ENCODE measurements at places on chromosomes 11 and 22. TPM values are rescaled to one million over a fixed set of nuclear protein-coding genes. Genes with fewer than 3 reads are reported as not detected.

PANX3 gene
- total RNA-seq, result not detected

DNA sequence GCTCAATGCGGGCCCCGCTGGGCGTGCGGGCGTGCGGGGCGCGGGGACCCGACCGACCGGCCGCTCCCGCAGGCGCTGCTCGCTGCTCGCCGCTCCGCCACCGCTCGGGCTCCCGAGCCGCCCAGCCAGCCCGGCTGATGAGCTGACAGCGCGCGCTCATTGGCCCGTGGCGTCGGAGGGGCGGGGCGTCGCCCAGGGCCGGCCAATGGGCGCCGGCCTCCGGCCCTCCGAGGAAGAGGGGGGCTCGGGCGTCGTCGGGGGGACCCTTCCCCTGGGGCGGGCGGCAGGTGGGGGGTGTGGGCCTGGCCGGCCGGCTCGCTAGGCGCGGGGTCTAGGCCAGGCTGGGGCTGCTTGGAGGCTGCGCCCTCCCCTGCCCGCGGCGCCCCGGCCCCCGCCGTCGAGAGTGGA, at the start of gene SCUBE1:
Gene SCUBE1, minus strand, starts transcription at position 111 of the 408 bp plus-strand sequence. CDS start 111 bp downstream, outside the sequence.
- DNase-seq, result peak; percentile 68

DNA sequence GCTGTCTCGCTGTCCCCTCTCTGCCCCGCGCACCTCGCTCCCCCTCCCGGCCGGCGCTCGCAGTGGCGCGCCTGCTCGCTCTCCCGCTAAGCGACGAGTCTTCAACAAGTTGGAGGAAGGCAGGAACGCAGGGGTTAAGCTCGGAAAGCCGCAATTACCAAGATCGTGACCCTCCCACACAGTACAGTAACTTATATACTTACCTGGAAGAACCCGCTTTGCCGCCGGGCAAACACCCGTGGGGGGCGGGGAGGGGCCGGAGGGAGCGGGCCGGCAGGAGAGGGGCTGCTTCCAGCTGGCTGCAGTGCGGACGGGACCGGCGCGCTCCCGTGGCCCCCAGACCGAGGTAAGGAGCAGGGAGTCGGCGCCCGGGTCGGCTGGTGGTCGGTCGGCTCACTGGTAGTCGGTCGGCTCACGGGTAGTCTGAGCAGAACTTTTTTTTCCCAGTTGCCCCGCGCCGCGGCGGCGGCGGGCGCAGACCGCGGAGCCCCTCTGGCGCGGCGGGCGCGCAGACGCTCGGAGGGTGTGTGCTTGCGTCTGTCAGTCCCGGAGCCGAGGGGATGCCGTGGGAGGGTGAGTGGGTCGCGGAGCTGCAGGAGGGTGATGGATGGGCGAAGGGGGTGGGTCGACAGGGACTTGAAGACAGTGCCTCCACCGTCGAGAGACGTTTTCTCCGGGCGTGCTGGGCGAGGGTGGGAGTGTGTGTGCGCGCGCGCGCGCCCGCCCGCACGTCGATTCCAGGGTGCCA, 101.2 kb upstream of the HSD17B12 start:
- DNase-seq, result peak; percentile 76

ASCL2 gene
- total RNA-seq, result 2.0 TPM

DNA sequence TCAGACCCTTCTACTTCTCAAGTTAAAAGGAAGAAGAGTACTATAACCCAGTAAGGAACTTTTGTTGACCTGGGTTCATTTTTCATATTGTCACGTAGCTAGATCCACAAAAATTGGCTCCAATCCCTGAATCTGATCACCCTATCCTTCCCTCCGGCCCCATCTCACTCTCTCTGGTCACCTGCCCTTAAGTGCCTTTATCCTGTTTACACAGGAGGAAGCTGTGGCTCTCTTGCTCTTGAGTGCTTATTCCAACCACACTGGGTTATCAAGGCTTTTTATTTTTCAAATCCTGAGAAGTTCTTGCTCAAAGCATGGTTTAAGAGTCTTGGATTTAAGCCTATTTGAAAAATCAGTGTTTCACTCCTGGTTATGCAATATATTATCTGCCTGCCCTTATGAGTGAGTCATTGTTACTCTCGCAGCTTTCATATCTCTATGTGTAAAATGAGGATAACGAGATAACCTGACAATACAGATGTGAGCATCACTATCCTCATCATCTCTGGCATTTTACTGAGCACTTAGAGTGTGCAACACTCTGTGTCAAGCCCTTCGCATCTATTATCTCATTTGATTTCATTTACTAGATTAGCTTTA, 293.9 kb downstream of the GUCY1A2 start:
- DNase-seq, result no peak

GRCh38 chr11:128901653-128902514, 10.7 kb downstream of the KCNJ5 start:
- DNase-seq, result no peak

- no peak for DNase-seq
Observed at GRCh38 chr22:27685515-27685914, 116.0 kb downstream of the MN1 start.

GRCh38 chr11:83156996-83157593, at the start of gene PCF11:
PCF11 (plus strand) TSS chr11:83157131; CDS start chr11:83157440, 309 bp downstream.
- DNase-seq, result no peak

GRCh38 chr22:35354068-35354467, 26.8 kb upstream of the HMOX1 start:
- no peak for DNase-seq

FGF3 gene
- not detected for total RNA-seq

DNA sequence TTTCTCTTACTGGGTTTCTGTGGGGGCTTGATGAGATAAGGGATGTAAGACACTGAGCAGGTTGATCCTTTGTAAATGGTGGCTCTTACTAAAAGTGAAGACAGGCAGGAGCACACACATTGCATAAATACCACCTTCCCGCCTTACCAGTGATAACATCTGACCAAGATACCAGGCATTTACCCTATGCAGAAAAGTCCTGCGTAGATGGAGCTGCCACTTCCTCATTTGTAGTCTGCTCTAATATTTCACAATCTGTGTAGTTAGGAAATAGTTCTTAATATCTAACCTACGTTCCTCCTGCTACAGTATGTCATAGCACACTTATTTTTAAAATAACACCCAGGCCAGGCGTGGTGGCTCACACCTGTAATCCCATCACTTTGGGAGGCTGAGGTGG, 23.9 kb upstream of the SWAP70 start:
- no peak for DNase-seq

TEX54 gene
- not detected for total RNA-seq

OR10A2 gene
- not detected for total RNA-seq

Measured in activated CD4-positive, alpha-beta T cell treated with anti-CD3 and anti-CD28 coated beads for 36 hours (primary cell).